Mesothelial cell of epicardium (in vitro differentiated cells): ENCODE measurements at places on chromosomes 2 and 18. TPM values are rescaled to one million over a fixed set of nuclear protein-coding genes. Genes with fewer than 3 reads are reported as not detected.

Gene GALR1
- not detected in 3 replicates for total RNA-seq

Gene PSMG2
- 55.3 to 59.0 TPM (median 58.5 TPM) in 3 replicates for total RNA-seq

Gene PAX8
- total RNA-seq: 0.13 to 0.31 TPM in 2 of 3 replicates, not detected in the other

Gene POTEC
- not detected in 3 replicates for total RNA-seq

Gene ZEB2
- total RNA-seq: 105 to 111 TPM (median 110 TPM) in 3 replicates

Gene GNLY
- total RNA-seq: 0.43 TPM in 1 of 3 replicates, not detected in the others

Gene ALPP
- not detected in 3 replicates for total RNA-seq

Gene TGFBRAP1
- 23.3 to 24.1 TPM (median 23.6 TPM) in 3 replicates for total RNA-seq

Gene CDKL4
- 0.60 to 1.5 TPM (median 1.0 TPM) in 3 replicates for total RNA-seq

- no peak for DNase-seq
Measured at GRCh38 chr18:24539866-24540617, 79.6 kb downstream of the HRH4 start.

DNA sequence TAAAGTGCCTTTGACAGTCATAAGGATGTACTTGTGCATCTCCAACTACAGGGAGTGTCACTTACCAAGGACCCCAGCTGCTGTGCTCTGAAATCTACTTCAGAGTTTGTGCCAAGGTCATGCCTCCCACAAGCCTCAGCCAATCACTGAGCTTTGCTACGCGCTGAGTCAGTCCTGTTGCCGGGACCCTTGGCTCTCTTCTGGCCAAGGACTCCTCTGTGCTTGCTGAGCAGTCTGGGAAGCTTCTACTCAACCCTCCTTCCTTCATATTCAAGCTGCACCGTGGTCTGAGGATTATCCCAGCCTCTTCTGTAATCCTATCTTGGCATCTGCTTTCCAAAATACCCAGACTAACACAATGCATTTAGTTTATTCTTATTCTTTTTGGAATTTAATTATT is 398.9 kb upstream of the FANCL start:
- DNase-seq: no peak

GRCh38 chr2:14776216-14776615 is 143.7 kb downstream of the LRATD1 start:
- DNase-seq: no peak

DNA sequence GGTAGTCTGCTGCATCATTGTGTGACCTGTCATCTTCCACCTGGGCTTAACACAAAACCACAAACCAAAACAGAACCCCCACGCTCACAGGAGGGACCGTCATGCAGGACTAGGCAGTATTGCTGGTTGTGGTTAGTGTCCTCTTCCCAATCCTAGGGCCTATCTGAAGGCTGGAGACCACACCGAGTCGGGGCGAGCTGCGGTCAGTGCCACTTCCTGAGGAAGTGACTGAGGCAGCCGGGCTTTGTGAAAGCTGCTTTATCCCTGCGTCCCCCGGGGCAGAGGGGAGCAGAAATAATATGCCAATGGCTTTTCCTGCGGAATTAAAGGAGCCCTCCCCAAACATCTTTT is 22.9 kb downstream of the ZNF532 start:
- no peak for DNase-seq

DNA sequence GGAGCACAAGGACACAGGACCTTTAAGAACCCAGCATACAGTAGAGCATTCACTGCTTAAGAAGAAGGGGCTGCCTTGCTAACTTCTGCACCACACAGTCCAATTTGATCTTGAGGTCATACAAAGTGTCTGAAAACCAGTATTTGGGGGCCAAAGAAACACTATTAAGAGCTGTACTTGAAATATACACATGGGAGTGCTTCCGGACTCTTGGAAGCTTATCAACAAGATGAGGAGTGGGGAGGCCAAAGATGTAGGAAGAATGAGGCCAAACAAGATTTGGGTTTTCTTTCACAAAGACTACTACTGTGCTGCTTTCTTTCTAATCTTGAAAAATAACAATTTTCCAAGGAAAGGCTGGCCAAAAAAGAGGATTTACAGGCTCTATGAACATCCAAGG is 24.8 kb upstream of the MALL start:
- no peak for DNase-seq

GRCh38 chr2:167052825-167053224 is 164.5 kb downstream of the XIRP2 start:
- DNase-seq: no peak

DNA sequence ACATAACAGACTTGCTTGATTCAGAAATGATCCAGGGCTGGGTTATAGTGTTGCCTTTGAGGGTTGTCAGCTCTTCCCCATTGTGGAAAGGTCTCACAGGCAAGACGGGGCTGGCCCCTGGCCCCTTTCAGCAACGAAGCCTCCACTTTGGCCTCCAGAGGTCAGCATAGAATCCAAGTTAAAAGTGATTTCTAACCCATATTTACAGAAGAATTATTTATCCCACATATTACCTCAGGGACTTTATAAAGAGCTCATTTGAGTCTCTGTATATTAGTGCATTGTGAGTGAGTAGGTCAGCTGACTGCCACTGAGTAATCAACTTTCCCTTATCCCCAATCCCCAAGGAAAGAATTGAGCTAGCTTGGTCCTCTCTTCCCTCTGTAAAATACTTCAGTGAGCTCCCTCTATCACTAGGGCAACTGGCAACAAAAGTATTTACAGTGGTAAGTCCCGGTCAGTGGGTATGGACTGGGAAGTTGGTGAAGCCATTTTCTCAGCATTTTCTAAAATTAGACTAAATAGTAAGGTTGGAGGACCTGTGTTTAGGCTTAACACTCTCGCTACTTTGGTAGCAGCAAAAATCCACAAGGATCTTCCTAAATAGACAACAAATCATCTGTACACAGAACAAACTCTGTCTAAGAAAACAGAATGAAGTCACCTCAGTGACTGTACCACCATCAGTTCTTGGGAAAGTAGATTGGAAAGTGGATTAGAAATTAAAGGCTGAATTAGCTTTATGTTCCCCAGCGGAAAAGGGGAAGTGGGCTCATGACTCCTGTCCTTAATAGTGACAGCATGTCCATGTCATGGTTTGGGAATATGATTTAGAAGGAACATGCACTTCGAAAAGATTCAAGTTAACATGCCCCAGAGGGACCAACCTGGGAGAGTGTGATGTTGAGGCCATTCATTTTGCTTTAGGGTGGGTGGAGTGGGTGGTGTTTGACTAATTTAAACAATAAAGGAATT is 171.0 kb upstream of the SIX3 start:
- DNase-seq: no peak

DNA sequence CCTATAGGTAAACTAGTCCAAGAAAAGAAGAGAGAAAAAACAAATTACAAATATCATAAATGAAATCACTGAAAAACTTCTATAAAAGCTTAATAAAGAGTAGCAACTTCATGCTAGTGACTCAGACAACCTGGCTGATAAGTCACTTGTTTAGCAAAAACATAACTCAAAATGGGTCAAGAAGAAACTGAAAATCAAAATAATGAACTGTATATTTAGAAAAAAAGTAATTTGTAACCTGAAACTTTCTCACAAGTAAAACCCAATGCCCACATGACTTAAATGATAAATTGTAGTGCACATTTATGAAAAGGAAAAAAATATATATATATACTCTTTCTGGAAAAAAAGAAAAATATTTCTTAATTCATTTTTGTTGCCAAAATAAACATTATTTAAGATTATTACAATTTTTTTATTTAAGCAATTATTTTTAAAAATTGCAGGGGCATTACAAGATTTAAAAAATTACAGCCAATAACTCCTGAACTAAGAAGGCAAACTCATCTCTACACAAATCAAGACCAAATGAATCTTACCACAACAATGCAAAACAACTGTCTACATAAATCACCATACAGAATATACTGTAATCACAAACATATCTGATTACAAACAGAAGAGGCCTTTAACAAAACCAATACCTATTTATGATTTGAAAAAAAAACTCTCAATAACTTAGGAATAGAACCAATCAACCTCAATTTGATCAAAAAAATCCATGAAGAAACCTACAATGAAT is 406.3 kb downstream of the CDH7 start:
- no peak for DNase-seq

DNA sequence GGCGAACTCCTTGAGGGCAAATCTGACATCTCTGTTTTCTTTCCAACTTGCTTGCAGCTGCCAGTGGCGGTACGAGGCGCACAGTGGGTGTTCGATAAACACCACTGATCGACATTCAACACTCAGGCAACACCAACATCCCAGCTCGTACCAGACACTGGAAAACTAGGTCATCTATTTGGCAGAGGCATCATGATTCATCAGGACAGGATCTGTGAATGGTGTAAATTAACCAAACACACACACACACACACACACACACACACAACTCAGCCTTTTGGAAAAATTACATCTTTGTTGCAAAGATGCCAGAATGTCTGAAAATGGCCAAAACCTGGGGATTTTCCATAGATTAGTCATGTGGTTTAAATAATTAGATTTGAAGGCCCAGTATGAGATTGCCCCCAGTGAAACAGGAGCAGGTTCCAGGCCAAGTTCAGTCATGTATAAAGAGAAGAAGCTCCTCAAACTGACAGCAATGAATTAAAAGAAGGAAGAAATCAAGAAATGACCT is 150.5 kb upstream of the NCKAP5 start:
- DNase-seq: no peak

GRCh38 chr18:46199515-46200147 is 95.4 kb downstream of the HAUS1 start:
- no peak for DNase-seq

- DNase-seq: no peak
Measured at GRCh38 chr18:44170208-44170880, 510.3 kb upstream of the SETBP1 start.
